Fibroblast of villous mesenchyme (primary cell): ENCODE measurements at places on chromosomes 3 and 15. TPM values are rescaled to one million over a fixed set of nuclear protein-coding genes. Genes with fewer than 3 reads are reported as not detected.

GRCh38 chr3:64732576-64732975 lies 44.8 kb upstream of the ADAMTS9 start:
- DNase-seq: peak; percentile 57

GRCh38 chr15:70514251-70514650 lies 249.1 kb downstream of the UACA start:
- no peak for DNase-seq

GRCh38 chr3:20316238-20316637 lies 130.2 kb upstream of the SGO1 start:
- no peak for DNase-seq

DNA sequence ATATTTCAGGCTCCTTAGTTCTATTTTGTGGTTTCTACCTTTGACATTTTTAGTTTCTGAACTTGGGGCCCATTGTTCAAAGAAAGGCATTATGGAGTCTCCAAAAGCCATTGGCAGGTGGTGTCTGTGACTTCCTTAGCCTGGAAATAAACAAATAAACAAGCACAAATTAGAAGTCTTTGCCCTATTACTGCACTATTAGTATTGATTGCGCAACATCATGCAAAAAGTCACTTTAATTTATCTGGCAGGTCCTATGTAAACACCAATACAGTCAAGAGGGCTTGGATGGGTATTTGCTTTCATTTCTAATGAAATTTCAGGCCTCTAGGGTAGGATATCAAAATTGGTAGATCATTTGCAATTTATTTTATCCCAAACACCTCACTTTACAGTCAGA lies 85.6 kb downstream of the LPP start:
- no peak for DNase-seq

DNA sequence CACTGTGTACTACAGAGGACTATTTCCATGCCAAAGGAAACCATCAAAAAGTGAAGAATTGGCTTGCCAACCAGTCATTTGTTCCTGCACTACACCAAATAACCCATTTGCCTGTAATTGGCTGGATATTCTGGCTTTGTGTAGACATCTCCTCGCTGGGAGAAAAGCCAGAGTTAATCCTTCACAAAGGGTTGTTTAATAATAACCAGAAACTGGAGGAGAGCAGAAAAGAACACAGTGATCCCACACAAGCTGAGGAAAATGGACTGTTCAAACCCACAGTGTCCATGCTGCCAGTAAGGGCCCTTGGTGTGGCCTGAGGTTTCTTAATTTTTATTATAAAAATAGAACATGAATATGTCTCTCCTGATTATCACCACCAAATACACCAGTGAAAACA lies 294.0 kb downstream of the RORA start:
- DNase-seq: no peak

DNA sequence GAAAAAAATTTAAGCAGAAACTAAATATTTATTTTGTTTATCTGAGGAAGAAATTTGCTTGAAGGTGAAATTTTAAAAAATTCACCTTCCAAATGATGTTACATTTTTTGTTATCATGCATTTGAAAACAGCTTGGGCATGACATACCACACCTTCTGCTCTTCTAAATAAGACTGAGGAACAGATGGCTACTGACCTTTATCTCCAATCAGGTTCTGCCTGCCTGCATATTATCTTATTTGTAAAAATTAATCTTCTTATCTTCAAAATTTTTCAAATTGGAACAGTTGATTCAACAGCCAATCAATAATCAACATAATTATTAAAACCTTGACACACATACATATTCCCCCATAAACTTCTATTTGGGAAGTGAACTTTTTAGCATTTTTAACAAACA lies 641.8 kb upstream of the ZNF385D start:
- no peak for DNase-seq

DNA sequence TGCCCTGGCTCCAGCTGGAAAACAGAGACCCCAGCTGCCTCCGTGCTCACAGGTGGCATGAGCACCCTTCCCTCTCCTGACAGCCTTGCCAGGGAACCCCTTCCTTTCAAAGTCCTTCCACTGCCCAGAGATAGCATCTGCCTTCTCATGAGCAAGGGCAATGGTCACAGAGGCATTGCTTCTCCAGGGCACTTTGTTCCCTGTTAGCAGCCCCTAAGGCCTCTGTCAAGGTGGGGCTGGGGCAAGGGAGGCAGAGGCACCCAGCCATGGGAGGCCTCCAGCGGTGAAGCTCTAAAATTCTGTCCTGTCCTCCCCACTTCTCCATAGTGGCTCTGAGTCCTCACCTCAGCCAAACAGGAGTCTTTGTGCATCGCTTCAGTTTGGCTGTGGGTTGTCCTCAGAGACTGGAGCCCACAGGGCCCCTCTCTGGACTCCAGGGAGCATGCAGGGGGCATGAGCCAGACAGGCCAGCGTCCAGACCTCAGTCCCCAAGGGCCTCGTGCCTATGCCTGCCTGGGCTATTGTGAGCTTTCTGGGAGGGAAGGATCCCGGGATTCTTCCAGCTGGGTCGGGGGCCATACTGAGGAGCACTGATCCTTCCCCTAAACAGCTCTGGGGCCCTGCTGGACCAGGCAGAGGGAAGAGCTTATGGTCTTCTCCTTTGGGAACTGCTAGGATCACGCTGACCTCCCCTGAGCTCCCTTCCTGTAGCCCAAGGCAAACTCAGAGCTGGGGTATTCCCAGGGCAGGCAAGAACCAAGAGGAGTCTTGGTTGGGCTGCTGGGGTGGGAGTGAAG lies 106.6 kb downstream of the DNAJB8 start:
- peak; percentile 16 for DNase-seq

DNA sequence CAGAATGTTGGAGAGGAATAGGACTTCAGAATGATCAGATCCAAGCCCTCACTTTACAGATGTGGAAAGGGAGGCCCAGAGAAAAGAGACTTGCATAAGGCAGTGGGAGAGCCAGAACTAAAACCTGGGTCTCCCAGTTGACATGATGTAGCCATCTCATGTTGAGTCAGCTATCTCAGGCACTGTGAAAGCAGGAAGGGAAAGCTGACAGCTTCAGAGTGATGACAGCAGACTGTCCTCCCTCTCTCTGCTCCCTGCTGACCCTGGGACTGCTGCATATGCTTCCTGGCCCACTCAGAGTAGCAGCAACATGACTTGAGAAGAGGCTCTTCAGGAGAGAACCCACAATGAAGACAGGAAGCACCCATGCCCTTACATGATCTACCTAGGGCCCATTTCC lies 14.7 kb downstream of the FHIT start:
- no peak for DNase-seq

GRCh38 chr3:142693136-142693853 lies 30.5 kb upstream of the TRPC1 start:
- DNase-seq: no peak

GRCh38 chr3:134904776-134905646 lies 110.0 kb downstream of the EPHB1 start:
- no peak for DNase-seq

GRCh38 chr15:36275656-36276055 lies 303.8 kb upstream of the CDIN1 start:
- no peak for DNase-seq

DNA sequence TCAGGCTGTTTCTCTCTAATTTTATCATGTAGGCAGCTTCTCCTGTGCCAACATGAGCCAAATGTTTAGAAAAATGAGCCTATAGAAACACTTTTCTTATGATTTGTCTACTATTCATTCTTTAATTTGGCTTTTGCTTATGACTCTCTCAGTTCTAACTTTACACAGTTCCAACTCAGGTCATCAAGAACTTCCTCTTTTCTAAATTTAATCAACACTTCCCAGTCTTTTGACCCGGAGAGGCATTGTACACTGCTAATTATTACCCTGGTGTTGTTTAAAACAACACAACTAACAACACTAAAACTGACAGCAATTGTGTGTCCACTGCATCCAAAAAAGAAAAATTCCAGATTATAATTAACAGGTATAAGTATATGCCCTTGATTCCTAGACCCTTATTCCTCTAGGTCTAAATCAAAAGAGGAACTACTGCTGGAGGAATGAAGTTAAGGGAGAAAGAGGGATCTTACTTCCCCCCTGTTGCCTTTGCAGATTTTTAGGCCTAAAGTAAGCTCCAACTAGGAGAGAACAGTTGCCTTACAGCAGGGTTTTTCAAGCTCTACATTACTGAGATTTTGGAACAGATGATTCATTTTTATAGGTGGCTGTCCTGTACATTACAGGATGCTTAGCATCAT lies 332.2 kb upstream of the GOLIM4 start:
- no peak for DNase-seq

Gene SLC22A13
- 0.32 and 0.43 TPM in 2 replicates for total RNA-seq

Gene RTP3
- 0.43 TPM in 1 of 2 replicates, not detected in the other for total RNA-seq

Gene C3orf20
- under 0.01 TPM in 1 of 2 replicates, not detected in the other for total RNA-seq

Gene RLBP1
- not detected in 2 replicates for total RNA-seq
